Glomerular endothelial cell (primary cell): ENCODE measurements at places on chromosomes 6 and 20. TPM values are rescaled to one million over a fixed set of nuclear protein-coding genes. Genes with fewer than 3 reads are reported as not detected.

GRCh38 chr6:44247338-44248302 lies 719 bp downstream of the HSP90AB1 start:
- DNase-seq, result no peak

- no peak for DNase-seq
Measured at GRCh38 chr6:90947184-90948064, 360.6 kb upstream of the MAP3K7 start.

GRCh38 chr6:20879526-20879925 lies 345.3 kb downstream of the CDKAL1 start:
- DNase-seq, result no peak

- DNase-seq, result no peak
Measured at GRCh38 chr20:19495905-19496703, 262.0 kb upstream of the RIN2 start.

GRCh38 chr6:149934249-149935156 lies 7.3 kb upstream of the ULBP2 start:
- peak; percentile 71 for DNase-seq

- no peak for DNase-seq
Measured at GRCh38 chr6:44034391-44034861, 92.8 kb downstream of the MRPL14 start.

DNA sequence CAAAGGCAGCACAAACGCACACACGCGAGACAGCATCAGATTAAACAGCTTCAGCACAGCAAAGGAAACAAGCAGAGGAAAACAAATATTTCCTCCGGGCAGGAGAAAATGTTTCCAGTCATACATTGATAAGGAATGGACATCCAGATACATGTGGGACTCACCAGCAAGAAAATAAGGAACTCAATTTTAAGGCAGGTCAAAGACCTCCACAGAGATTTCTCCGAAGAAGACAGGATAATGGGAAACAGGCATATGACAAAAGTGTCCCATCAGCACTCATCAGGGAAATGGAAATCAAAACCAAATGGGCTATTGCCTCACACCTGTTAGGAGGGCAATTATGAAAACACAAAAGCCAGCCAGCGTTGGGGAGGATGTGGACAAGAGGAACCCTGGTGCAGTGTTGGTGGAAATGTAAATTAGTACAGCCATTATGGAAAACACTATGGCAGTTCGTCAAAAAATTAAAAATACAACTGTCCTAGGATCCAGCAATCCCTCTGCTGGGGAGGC lies 9.7 kb upstream of the SLCO4A1 start:
- no peak for DNase-seq

- no peak for DNase-seq
Measured at GRCh38 chr6:102950967-102951366, 1557.5 kb downstream of the GRIK2 start.

- no peak for DNase-seq
Measured at GRCh38 chr20:5596401-5597193, 153.6 kb upstream of the SHLD1 start.

DNA sequence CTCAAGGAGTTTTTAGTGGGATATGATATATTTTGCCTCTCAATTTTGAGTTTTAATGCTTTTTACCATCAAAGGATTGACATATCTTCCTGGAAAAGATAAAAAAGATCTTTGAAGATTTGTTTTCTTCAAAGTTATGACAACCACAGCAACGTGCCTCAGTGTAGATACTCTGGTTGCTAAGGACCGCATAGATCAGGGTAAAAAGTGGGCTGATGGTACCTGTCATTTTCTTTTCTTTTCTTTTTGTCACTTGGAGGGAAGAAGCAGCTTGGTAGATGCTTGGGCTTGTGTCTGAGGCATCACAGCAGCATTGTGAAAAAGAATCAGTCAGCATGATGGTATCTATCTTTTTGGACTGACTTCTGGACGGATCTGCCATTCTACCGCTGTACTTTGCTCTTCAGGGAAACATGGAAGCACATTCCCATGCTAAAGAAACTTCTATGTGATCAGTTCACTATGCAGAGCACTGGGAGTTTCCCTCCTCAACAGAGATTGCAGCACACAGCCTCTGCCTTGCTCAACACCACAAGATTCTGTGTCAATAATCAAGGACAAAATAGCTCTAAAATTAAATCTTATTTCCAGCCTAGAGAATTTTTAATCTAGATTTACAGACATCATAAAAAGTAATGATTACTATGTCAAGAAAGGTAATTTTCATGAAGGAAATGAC lies 54.8 kb upstream of the SGK1 start:
- DNase-seq, result no peak

DNA sequence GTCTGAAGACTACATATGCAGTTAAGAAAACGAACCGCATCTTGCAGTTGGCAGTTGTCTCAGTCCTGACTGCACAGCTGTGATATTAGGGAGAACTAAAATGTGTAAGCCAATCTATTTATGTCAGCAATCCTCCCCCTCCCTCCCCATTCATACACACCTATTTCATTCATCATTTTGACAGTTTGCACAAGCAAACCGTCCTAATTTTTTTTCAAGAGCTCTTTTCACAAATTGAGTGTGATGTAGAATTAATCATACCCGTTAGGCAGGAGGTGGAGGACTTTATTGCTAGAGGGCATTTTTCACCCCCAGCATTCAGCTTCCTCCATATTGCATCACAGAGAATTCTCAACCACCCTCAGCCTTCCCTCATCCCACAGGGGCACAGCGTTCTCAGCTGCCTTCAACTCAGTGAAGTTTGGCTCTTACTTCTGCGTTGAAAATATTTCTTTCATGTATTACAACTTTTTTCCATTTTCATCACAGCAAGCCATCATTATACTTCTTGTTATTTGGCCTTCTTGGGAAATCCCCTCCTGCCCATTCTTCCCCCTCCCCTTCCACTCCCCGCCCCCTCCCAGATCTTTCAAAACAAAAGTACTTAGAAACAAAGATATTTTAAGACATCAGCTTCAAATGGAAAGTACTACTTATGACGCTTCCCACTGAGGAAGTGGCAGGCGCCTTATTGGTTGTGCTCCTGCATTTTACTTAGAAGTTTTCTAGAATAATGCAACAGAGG lies 37.5 kb downstream of the NOX3 start:
- no peak for DNase-seq

DNA sequence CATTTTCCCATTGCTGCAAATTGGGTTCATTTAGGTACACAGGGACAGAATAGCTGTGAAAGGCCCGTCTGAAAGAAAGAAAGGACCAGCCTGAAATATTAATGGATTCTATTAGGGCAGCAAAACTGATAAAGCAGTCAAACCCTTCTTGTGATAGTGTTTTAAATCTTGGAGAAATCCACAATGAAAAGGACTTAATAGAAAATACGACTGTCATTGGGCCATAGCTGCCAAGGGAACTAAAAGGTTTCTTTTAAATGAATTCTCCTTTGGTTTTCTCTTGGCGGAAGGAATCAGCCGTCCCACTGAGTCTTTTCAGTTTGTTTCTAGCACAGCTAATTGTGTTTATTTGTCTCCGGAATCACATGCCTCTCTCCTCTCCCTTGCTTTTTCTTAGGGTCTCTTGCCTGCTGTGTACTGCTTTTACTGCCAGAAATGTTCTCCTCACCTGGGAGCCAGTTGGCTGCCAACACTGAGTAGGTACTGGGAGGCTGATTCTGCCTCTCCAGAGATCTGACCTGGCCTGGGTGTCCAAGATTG lies 11.3 kb downstream of the PAQR8 start:
- no peak for DNase-seq

GRCh38 chr6:87645080-87645479 lies 55.1 kb downstream of the ORC3 start:
- DNase-seq, result no peak

GRCh38 chr20:46117704-46118467 lies at the start of gene CD40:
Gene CD40 (plus strand): TSS chr20:46118314. CDS start chr20:46118344, 30 bp downstream.
- peak; percentile 25 for DNase-seq

GRCh38 chr6:47512872-47513271 lies 35.3 kb downstream of the CD2AP start:
- no peak for DNase-seq

- DNase-seq, result no peak
Measured at GRCh38 chr20:19121463-19121862, 91.0 kb upstream of the SLC24A3 start.

DNA sequence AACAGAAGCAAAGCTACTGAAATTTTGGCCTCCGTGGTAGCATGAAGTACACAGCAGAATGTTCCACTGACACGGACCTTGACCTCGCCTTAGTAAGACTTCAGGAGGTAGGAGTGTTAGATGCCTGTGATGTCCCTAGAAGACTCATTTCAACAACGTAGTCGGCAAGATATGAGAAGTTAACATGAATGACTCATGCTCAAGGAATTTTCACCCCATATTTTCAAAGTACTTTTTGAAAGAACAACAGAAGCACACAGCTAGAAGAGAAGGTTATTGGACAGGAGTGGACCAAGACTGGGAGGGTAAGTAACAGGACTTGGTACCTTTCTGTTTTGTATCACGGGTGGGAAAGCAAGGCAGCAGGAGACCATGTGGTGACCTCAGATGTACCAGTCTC lies 78.0 kb downstream of the DZANK1 start:
- no peak for DNase-seq

DNA sequence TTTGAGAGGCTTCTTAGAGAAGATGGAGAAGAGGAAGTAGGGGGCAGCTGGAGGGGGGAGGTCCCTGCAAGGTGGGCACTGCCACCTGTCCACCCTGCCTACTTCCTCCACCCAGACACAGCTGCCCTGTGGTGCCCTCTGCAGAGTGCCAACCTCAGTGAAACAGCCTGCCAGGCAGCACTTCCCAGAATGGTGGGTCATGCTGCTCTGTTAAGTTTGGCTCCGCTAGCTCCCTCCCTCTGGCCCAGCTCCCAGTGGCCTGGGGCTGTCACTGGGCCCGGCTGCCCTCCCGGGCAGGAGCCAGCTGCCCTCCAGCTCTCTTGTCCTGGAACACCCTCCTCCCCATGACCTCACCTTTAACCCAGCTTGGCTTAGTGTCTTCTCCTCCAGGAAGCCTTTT lies 5.1 kb upstream of the EPB41L1 start:
- DNase-seq, result no peak

GRCh38 chr6:17710331-17710730 lies 3.6 kb upstream of the NUP153 start:
- DNase-seq, result no peak

ADGRG6 gene
- 65.2 and 79.5 TPM in 2 replicates for total RNA-seq

PI16 gene
- total RNA-seq, result 0.23 TPM in 1 of 2 replicates, not detected in the other

NKX2-4 gene
- total RNA-seq, result not detected in 2 replicates

SLC39A7 gene
- total RNA-seq, result 124 and 143 TPM in 2 replicates
